CD4-positive, alpha-beta T cell (primary cell): ENCODE measurements at places on chromosomes 13 and 19. TPM values are rescaled to one million over a fixed set of nuclear protein-coding genes. Genes with fewer than 3 reads are reported as not detected.

ZNF776 gene
- 28.4 TPM for total RNA-seq

LGALS7B gene
- total RNA-seq: not detected

CEACAM6 gene
- not detected for total RNA-seq

HSPBP1 gene
- 14.3 TPM for total RNA-seq

PLIN4 gene
- not detected for total RNA-seq

UQCRFS1 gene
- 30.5 TPM for total RNA-seq

PABPC3 gene
- total RNA-seq: 0.66 TPM

ACP5 gene
- 13.4 TPM for total RNA-seq

HIF3A gene
- not detected for total RNA-seq

ELANE gene
- not detected for total RNA-seq

ZNF20 gene
- total RNA-seq: 1.0 TPM

ANKRD27 gene
- 17.6 TPM for total RNA-seq

POGLUT2 gene
- not detected for total RNA-seq

PLD3 gene
- 56.1 TPM for total RNA-seq

PODNL1 gene
- not detected for total RNA-seq

SGTA gene
- total RNA-seq: 28.3 TPM
